Lung (tissue), 17 donors: ENCODE measurements at places on chromosomes 12 and 14. TPM values are rescaled to one million over a fixed set of nuclear protein-coding genes. Genes with fewer than 3 reads are reported as not detected.
A peak's percentile ranks its signal among the peaks of the same experiment; 100 is the strongest.

NRDE2 gene
- 7.0 TPM for polyA plus RNA-seq

DNA sequence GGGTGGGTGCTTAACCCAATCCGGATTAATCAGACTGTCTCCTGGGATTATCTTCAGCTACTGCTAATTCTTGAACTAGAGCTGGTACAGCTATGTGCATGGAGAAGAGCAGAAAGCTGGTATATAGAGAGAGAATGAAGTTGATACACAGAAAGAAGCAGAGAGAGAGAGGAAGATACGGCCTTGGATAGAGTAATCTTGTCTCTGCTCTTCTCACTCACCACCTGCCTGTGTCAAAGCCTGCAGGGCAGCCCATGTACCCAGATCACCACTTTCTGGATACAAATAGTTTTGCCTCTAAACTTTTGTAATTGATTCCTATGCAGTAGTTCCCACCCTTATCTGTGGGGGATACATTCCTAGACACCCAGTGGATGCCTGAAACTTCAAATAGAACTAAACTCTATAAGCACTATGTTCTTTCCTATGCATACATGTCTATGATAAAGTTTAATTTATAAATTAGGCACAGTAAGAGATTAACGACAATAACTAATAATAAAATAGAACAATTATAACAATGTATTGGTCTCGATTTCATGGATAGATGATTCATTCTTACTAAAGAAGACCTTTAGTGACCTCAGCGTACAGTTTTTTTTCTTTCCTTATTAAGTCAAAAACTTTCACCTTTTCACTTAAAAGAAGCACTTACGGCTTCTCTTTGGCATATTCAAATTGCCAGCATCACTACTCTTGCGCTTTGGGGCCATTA lies 45.5 kb downstream of the YEATS4 start:
- DNase-seq = no peak

CSRP2 gene
- 15.7 TPM for polyA plus RNA-seq

- no peak for DNase-seq
These were observed 47.8 kb upstream of the LTA4H start for GRCh38 chr12:96083020-96083719.

KANSL2 gene
- 25.8 TPM for polyA plus RNA-seq

KRT74 gene
- polyA plus RNA-seq = not detected

- no peak for DNase-seq
These were observed 164.3 kb downstream of the SLC5A8 start for GRCh38 chr12:101045486-101046464.

- DNase-seq = peak; percentile 36
These were observed 18.5 kb downstream of the NCOR2 start for GRCh38 chr12:124548854-124549378.
